CD4-positive, alpha-beta T cell treated with Interleukin-1 beta for 1 hour (primary cell): ENCODE measurements at places on chromosomes 7 and 10.

DNA sequence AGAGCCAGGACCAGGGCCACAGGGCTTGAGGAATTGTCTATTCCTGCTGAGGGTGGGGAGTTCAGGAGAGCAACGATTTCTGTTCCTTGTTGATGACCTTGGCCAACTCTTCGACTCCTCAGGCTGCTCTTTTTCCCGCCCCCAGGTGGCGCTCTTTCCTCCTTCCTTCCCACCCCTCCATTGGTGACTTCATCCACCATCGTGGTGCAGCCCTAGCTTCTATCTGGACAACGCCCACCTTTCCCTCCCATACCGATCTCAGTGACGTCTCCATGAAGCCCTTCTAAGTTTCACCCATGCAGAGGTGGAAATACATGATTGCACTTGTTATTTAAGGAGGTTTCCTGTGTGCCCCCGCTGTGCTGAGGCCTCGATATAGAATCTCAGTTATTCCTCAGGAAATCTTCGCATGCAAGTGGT, 22.1 kb upstream of the CARD11 start:
- peak; percentile 67 for DNase-seq

- no peak for DNase-seq
Measured at GRCh38 chr7:140423501-140423900, 19.6 kb downstream of the RAB19 start.

GRCh38 chr10:5606864-5607263, 59.5 kb downstream of the ASB13 start:
- DNase-seq: peak; percentile 10

DNA sequence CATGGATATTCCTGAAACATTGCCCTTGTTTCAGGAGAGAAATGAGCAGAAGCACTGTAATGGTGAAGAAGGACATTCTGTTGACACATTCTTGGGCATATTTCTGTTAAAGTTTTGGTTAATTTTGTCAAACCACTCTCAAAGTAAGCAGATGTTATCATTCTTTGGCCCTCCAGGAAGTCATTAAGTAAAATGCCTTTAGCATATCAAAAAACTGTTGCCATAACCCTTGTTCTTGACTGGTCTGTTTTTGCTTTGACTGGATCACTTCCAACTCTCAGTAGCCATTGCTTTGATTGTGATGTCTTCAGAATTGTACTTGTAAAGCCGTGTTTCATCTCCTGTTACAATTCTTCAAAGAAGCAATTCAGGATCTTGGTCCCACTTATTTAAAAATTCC, 404.3 kb upstream of the LRRTM3 start:
- no peak for DNase-seq

- DNase-seq: no peak
Measured at GRCh38 chr10:42941790-42942189, 135.1 kb upstream of the RET start.

- DNase-seq: no peak
Measured at GRCh38 chr7:129688503-129689222, 77.1 kb downstream of the NRF1 start.

- no peak for DNase-seq
Measured at GRCh38 chr10:97323501-97323900, 4.4 kb downstream of the FRAT1 start.

GRCh38 chr10:13347043-13347499, 1.0 kb downstream of the SEPHS1 start:
- no peak for DNase-seq

DNA sequence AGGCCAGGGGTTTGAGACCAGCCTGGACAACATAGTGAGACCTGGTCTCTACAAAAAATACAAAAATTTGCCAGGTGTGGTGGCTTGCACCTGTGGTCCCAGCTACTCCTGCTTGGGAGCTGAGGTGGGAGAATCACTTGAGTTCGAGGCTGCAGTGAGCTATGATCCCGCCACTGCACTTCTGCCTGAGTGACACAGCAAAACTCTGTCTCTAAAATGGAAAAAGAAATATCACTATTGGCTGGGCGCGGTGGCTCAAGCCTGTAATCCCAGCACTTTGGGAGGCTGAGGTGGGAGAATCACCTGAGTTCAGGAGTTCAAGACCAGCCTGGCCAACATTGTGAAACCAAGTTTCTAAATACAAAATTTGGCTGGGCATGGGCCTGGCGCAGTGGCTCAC, 44.9 kb upstream of the RASGEF1A start:
- DNase-seq: no peak

- DNase-seq: no peak
Measured at GRCh38 chr10:52030051-52030790, 283.9 kb upstream of the DKK1 start.

DNA sequence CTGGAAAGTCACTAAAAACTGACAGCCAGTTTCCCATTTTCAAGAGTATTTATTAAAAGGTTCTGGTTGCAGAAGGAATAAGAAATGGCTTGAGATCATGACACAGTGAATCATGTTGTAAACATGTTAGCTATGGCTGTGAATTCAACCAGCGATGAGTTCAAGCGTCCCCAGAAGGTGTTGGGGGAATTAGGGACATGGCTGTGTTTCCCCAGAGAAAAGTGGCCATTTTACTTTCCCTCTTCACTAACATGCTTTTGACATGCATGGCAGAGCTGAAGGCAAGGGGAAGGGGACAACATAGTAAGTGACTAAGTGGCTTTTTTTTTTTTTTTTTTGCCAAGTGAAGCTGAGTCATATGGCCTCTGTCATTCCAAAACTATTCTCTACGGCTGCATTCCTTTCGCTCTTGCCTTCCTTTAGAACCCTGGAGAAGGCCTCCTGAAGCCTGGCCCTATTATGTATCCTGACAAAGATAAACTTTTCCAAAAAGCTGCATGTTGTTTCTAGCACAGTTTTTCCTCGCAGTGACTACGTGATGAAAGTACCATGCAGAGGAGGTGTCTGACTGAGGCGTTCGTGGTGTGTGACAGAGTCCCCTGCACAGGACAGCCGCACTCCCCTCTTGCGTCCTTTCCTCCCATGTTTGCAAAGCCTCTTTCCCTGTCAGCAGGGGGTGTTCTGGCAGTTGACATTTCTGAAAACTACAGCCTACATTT, 46.9 kb downstream of the EGFR start:
- DNase-seq: no peak

DNA sequence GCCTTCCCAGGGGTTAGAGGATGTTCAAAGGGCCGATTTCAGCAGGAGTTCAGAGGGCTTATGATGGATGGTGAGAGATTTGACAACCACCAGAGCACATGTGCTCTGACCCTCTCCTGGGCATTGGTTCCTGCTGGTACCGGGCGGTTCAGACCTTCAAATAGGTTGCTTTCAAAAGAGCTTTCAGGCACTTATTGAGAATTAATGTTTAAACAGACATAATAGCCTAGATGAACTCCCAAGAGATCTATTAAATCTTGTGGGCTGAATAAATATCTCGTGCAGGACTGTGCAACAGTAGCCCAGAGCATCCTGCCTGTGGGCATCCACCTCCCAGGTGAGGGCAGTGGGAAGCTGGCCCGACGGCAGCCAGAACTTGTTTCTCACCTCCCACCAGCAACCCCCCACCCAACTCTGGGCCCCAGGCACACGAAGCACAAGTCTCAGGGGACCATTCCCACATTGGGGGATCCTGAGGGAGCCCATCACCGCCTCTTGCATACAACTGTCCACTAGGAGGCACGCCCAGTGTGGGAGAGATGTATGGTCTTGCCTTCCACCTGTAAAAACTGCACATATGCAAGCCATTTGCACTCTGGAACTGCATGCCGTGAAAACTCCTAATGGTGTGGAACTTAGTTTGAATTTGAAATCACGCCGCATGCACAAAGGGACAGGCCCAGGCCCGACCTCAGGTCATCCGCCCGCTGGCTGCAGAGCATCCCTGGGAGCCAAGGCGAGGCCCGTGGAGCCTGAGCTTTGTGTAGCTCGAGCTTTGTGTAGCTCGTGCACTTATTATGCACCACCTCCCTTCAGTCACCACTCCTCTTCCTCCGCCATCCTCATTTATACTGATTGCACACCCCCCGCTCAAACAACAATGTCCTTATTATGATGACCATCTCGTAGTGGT, 147.8 kb downstream of the ADCY1 start:
- DNase-seq: no peak

DNA sequence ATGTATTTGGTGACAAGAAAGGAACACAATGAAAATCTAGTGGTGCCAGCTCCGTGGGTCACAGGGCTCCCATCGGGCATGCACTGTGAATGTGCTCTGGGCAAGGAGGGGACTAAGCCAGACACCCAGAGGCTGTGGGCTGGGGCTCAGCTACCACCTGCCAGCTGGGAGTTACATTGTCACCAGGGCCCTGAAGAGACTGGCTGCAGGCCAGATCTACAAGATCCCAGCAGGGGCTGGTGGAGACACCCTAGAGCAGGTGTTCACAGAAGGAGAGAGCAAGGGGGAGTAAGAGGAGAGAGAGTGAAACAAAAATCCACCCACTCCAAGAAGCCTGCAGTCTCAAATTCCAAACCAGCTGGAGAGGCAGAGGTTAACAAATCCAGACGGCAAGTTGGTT, 116.6 kb upstream of the ADCY1 start:
- no peak for DNase-seq

DNA sequence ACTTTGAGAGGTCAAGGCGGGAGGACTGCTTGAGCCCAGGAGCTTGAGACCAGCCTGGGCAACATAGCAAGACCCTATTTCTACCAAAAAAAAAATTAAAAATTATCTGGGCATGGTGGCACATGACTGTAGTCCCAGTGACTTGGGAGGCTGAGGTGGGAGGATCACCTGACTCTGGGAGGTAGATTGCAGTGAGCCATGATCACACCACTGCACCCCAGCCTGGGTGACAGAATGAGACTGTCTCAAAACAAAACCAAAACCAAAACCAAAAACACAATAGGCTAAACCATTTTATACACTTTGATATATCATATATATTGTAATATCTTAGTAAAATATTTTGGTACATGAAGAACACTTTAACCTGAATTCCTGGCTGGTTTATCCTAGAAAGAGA, 101.6 kb downstream of the RAPGEF5 start:
- DNase-seq: no peak

- DNase-seq: no peak
Measured at GRCh38 chr10:114634609-114634979, 23.5 kb downstream of the ABLIM1 start.

DNA sequence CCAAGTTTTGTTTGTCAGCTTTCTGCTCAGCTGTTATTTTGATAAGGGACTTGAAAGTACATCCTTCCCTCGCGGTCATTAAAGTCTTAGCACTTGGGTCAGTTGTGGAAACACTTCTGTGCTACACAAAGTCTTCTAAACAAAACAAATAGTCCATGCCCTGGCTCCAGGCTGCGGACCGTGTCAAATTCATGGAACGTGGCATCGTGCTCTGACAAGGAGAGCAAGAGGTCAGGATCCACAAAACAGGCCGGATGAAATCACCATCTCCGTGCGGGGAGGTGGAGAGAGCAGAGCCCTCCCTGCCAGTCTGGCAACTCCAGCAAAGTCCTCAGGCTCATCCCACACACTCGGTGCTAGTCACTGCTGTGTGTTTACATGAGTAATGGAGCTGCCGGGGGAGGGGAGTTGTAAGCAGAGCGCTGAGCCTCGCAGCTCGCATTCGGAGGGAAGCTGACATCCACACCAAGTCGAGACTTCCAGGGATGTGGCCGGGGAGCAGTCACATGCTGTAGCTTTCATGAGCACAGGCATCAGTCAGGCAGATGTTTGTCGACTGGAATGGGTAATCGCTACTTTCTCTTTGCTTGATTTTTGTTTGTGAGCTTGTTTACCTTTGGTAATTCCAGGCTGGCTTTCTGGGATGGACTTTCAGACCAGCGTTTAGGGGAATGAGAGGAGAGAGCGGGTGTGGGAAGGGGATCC, 147.6 kb downstream of the ARID5B start:
- peak; percentile 60 for DNase-seq

- no peak for DNase-seq
Measured at GRCh38 chr10:48940372-48940771, 732 bp upstream of the LRRC18 start.
